ENCODE measurements at places on chromosomes 7 and 10.

GRCh38 chr7:124723012-124723411 lies 42.6 kb downstream of the GPR37 start:
- no peak for DNase-seq
- no peaks in the 10 kb centered on the region for H3K27me3 ChIP-seq
- H3K4me1 ChIP-seq: peaks cover 19% of the 10 kb centered on the region
- no peaks in the 10 kb centered on the region for H3K36me3 ChIP-seq

- no peaks in the 10 kb centered on the region for H3K36me3 ChIP-seq
- H3K4me3 ChIP-seq: no peak overlapping the region
- no peaks in the 10 kb centered on the region for H3K27me3 ChIP-seq
- H3K4me1 ChIP-seq: no peaks in the 10 kb centered on the region
- H3K27ac ChIP-seq: no peak overlapping the region
These were observed 145.7 kb upstream of the FERD3L start for GRCh38 chr7:19290968-19291367.

DNA sequence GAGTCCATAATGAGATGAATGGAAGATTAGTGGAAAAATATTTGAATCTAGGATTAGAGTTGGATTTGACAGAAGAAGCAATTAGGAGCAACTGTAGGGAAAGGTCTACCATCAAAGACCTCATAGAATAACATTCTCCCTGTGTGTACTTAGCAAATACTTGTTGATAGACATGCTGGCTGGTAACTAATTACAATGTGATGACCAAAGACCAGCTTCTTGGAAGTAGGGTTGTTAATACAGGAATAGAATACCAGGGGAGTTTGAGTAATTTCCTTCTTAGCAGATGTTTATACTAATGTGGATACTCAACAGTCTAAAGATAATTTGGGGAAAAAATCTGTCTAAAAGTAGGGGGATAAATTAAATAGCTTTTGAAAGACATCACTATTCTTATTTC lies 357.5 kb upstream of the BMPER start:
- no peak overlapping the region for H3K27ac ChIP-seq
- H3K36me3 ChIP-seq: no peaks in the 10 kb centered on the region
- DNase-seq: no peak
- no peaks in the 10 kb centered on the region for H3K4me1 ChIP-seq
- no peaks in the 10 kb centered on the region for H3K27me3 ChIP-seq

GRCh38 chr7:24755541-24756407 lies 1.5 kb downstream of the GSDME start:
- no peak for DNase-seq
- no peak overlapping the region for H3K4me3 ChIP-seq
- no peaks in the 10 kb centered on the region for H3K36me3 ChIP-seq
- H3K27me3 ChIP-seq: peaks cover 40% of the 10 kb centered on the region

GRCh38 chr10:44724415-44725174 lies 186.5 kb upstream of the TMEM72 start:
- H3K27me3 ChIP-seq: no peaks in the 10 kb centered on the region
- no peaks in the 10 kb centered on the region for H3K4me1 ChIP-seq
- H3K4me3 ChIP-seq: no peak overlapping the region
- no peak overlapping the region for H3K27ac ChIP-seq

GRCh38 chr10:98169379-98169778 lies 34.9 kb downstream of the R3HCC1L start:
- no peaks in the 10 kb centered on the region for H3K36me3 ChIP-seq
- no peak for DNase-seq
- no peaks in the 10 kb centered on the region for H3K27me3 ChIP-seq
- H3K4me3 ChIP-seq: no peak overlapping the region
- no peak overlapping the region for H3K27ac ChIP-seq

- H3K4me3 ChIP-seq: no peak overlapping the region
- peaks cover 15% of the 10 kb centered on the region for H3K4me1 ChIP-seq
- no peaks in the 10 kb centered on the region for H3K36me3 ChIP-seq
- DNase-seq: no peak
These were observed 27.3 kb downstream of the PLXDC2 start for GRCh38 chr10:19843487-19843886.

GRCh38 chr7:130393101-130393561 lies 12.8 kb downstream of the CPA1 start:
- no peak overlapping the region for H3K27ac ChIP-seq
- no peaks in the 10 kb centered on the region for H3K36me3 ChIP-seq
- H3K4me3 ChIP-seq: no peak overlapping the region
- no peak for DNase-seq
- H3K27me3 ChIP-seq: no peaks in the 10 kb centered on the region
